ENCODE measurements at places on chromosomes 1 and 21. TPM values are rescaled to one million over a fixed set of nuclear protein-coding genes. Genes with fewer than 3 reads are reported as not detected.

DNA sequence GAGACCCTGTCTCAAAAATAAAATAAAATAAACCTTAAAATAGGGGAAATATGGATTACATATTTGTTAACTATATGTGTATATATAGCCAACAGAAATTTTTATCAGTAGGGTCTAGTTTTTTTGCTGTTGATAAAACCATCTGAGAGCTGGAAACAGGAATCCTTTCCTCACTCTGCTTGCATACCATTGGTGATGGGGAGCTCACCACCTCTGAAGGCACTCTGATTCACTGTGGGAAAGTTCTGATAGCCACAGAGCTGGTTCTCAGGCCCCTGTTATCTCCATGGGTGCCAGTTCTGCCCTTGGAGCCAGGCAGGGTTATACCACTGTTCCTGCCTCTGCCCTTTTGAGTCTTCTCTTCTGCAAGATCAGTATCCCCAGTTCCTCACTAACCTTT is 17.8 kb upstream of the ZC3H12A start:
- DNase-seq = no peak

LHX8 gene
- not detected for polyA plus RNA-seq

MSH4 gene
- 0.60 TPM for polyA plus RNA-seq

CRNN gene
- not detected for polyA plus RNA-seq

FASLG gene
- not detected for polyA plus RNA-seq

DNA sequence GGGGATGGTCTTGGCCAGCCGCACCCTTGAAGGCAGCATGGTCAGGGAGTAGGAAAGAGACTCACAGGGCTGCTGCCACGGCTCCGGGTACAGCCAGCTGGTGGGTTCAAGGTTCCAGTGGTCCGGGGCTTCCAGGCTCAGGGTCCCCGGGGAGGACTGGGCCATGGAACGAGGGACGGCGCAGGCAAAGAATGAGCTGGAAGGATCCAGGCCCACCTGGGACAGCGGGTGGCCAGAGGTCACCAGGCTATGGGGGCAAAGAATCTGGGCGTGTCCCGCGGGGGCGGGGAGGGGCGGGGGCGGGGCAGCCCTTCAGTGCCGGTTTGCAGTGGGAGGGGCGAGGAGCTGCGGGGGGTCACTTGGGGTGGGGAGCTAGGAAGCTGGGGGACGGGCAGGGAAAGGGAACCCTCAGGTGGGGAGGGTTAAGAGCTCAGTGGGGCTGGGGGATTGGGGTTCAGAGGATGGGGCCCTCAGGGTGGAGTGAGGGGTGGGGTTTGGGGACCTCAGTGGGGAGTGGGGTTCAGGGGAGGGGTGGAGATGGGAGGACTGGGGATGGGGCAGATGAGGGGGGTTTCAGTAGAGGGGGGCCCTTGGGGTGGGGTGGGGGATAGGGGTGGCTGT is at the start of gene DNMT3L:
TSS of gene DNMT3L (minus strand) at position 223 of the 621 bp plus-strand sequence. CDS start 638 bp downstream, outside the sequence.
- DNase-seq = no peak

DNA sequence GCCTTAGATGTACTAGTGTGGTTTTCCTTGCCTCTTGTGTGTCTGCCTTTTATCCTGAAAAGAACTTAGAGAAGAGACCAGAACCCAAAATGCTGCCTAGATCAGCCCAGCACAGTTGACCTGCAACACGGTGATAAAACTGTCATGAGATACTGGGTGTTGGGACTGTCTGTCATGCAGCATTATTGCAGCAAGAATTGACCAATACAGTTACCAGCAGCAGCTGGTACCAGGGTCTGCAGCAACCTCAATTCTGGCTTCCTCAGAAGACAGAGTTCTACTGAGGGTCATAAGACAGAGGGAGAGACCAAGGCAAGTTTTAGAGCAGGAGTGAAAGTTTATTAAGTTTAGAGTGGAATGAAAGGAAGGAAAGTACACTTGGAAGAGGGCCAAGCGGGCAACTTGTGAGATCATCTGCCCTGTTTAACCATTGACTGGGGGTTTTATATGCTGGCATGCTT is 182.0 kb downstream of the DYRK1A start:
- DNase-seq = no peak

Data from left kidney (tissue), 8 donors.